ENCODE measurements at places on chromosomes 3 and 15. TPM values are rescaled to one million over a fixed set of nuclear protein-coding genes. Genes with fewer than 3 reads are reported as not detected.

- no peak for DNase-seq
These were observed 66.5 kb downstream of the ARMC8 start for GRCh38 chr3:138253609-138254008.

- peak; percentile 73 for DNase-seq
These were observed 721 bp upstream of the ZIC1 start for GRCh38 chr3:147408188-147409100.

- no peak for DNase-seq
These were observed 42.5 kb downstream of the ZBTB38 start for GRCh38 chr3:141410846-141411245.

DNA sequence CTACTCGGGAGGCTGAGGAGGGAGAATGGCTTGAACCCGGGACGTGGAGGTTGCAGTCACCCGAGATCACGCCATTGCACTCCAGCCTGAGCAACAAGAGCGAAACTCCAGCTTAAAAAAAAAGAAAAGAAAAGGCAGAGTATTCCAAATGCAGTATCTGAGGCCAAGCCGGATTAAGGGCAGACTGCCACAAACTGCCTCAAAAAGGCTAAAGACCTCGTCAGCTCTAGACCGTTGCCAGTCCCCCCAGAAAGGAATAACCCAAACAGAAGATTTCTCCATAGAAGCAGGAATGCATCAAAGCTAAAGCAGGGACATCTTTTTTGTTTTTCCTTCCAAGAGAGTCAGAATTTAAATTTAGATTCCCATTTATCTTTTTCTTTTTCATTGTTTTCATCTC is 72.9 kb downstream of the TM4SF4 start:
- DNase-seq: no peak

GRCh38 chr3:50617911-50618481 is 1.0 kb downstream of the MAPKAPK3 start:
- no peak for DNase-seq

DNA sequence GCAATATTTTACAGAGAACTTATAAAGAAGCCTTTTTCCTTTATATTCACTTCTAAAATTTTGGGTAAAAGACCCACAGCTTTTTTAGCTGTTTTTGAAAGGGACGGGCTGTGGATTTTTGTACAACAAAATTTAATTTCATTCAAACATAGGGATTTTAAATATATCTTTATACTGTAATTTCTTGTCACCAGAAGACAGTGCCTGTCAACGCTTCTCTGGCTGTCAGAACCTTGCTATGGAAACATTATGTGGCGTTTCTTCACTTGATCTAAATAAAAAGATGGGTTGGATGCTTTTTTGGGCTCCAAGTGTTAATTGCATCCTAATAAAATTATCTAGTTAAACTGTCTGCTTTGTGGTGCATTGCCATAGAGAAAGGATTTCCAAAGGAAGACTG is 635.6 kb upstream of the ALCAM start:
- no peak for DNase-seq

- peak; percentile 80 for DNase-seq
These were observed 26.4 kb upstream of the PDE8A start for GRCh38 chr15:84955089-84955848.

DNA sequence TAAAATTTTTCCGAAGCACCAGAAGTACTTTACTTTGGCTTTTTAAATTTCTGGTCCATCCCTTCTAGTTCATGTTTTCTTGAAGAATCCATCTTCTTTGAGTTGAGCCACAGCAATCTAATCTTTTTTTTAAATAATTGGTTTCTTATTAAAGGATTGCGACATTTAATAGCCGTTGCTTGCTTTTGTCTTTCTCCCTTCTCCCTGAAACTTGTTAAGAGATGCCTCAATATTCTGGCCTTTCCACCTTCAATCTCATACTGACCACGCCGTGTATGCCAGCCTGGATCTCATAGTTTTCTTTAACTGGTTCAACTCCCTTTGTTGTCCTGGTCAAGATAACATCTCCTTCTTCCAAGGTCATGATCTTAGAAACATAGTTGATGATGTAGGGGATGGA is 18.4 kb upstream of the RPLP1 start:
- no peak for DNase-seq

- DNase-seq: peak; percentile 85
These were observed 1.3 kb downstream of the NEIL1 start for GRCh38 chr15:75348034-75348561.

GRCh38 chr3:184005941-184006507 is 11.7 kb downstream of the ABCC5 start:
- peak; percentile 54 for DNase-seq

DNA sequence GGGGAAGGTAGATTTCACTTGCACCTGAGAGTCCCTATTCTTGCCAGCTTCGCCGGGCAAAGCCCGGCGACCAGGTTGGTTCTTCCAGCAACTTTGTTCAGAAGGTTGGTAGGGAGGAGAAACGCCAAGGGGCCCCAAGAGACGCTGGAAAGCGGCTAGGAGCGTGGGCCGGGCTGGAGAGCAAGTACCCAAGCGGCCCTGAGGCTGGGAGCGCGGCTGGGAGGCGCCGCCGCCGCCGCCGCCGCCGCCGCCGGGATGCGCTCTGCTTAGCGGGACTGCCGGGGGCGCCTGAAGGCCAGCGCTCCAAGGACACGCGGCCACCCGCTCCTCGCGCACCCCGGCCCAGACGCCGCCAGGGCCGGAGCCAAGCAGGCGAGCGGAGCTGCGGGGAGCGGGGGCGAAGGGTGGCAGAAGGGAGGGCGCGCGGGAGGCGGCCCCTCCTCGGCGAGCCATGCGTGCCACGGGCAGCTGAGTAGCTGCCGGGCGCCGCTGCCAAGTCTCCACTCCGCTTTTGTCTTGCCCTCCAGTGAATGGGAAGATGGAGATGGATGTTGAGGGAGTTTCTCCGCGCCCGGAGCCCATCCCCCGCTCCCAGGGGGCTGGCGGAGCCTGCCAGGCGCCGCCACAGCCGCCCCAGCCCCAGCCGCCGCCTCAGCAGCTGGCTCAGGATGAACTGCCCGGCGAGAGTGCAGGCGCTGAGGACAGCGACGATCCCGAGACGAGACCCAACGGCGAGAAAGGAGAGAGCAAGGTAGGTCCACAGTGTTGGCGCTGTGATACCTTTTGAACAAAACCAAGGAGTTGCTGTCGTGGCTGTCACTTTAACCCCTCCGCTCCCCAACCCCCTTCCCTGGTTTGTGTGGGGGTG is 227.4 kb upstream of the AZI2 start:
- DNase-seq: peak; percentile 81

DNA sequence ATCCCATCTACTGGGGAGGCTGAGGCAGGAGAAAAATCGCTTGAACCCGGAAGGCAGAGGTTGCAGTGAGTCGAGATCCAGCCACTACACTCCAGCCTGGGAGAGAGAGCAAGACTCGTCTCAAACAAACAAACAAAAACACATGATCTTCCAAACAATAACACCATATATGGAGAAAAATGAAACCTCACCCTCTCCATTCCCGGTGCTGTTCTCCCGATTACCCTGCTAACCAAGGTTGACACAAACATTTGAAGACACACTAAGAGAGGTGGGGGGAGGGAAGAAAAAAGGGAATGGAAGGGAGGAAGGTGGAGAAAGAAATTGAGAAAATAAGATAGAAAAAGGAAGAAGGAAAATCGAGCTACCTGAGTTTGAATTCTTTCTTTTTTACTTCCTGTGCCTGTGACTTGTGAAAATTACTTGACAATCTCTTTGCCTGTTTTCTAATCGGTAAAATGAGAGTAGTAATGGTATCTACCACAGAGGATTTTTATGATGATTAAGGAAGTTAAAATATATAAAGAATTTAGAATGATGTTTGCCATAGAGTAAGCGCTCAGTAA is 1.1 kb upstream of the PLSCR2 start:
- no peak for DNase-seq

GRCh38 chr3:47293822-47294221 is 11.1 kb downstream of the KLHL18 start:
- no peak for DNase-seq

- no peak for DNase-seq
These were observed 68.7 kb upstream of the MAP4 start for GRCh38 chr3:48084929-48085328.

DNA sequence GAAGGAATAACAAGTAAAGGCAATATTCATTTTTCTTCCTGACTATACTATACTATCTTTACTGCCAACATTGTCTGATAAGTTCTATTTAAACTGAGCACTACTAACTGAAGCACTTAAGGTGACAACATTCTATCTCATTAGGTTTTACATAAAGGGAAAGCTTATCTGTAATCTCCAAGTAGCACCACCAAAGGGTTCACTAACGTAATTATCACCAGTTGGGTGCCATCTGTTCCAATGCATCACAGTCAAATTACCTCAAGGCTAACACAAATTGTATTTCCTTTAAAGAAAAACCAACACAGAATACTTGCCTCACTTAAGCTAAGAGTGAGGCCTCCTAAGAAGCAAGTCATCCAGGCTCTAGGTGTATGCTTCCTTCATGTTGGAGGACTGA is 453.8 kb downstream of the RAP2B start:
- no peak for DNase-seq

GRCh38 chr15:90838139-90838538 is 30.2 kb upstream of the FURIN start:
- DNase-seq: peak; percentile 55

- DNase-seq: no peak
These were observed 619 bp downstream of the EIF2AK4 start for GRCh38 chr15:39934397-39935071.

MASP1 gene
- total RNA-seq: 1.2 TPM

NFKBIZ gene
- total RNA-seq: 3.2 TPM

SUSD5 gene
- total RNA-seq: 0.59 TPM

CYP1A2 gene
- total RNA-seq: not detected

CACNA2D2 gene
- 5.9 TPM for total RNA-seq

STAC gene
- 5.2 TPM for total RNA-seq

TP63 gene
- not detected for total RNA-seq

FBXW12 gene
- total RNA-seq: 0.07 TPM

SIDT1 gene
- total RNA-seq: not detected

Measured in H7 (cell line).